HEK293T (cell line): ENCODE measurements at places on chromosomes 4 and X.
A peak's percentile ranks its signal among the peaks of the same experiment; 100 is the strongest.

GRCh38 chrX:22737541-22737940, 262.2 kb upstream of the DDX53 start:
- no peak for DNase-seq

GRCh38 chr4:27016551-27016950, 155.9 kb downstream of the STIM2 start:
- no peak for DNase-seq

GRCh38 chrX:126701380-126701779, 118.1 kb upstream of the PRR32 start:
- DNase-seq = no peak

- DNase-seq = no peak
Observed at GRCh38 chrX:71143508-71143907, 1.1 kb upstream of the NLGN3 start.

- no peak for DNase-seq
Observed at GRCh38 chr4:2395038-2395437, 23.4 kb downstream of the ZFYVE28 start.

DNA sequence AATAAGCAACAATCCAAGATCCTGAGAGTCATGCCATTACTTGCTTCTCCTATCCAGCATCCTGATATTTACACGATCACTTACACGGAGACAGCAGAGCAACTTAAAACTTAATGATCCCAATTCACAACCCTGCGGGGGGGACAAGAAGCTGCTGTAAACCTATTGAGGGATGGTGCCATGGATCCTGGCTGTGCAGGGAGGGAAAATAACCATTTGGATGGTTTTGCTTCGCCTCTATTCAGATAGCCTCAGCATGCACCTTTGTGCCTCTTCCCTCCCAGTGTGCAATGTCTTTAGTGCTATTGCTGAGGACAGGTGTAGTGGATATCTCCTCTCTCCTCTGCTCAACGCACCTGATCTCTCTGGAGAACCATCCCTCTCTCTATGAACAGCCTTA, 89.7 kb upstream of the PPARGC1A start:
- no peak for DNase-seq

- no peak for DNase-seq
Observed at GRCh38 chrX:127276326-127276725, 456.8 kb downstream of the PRR32 start.

DNA sequence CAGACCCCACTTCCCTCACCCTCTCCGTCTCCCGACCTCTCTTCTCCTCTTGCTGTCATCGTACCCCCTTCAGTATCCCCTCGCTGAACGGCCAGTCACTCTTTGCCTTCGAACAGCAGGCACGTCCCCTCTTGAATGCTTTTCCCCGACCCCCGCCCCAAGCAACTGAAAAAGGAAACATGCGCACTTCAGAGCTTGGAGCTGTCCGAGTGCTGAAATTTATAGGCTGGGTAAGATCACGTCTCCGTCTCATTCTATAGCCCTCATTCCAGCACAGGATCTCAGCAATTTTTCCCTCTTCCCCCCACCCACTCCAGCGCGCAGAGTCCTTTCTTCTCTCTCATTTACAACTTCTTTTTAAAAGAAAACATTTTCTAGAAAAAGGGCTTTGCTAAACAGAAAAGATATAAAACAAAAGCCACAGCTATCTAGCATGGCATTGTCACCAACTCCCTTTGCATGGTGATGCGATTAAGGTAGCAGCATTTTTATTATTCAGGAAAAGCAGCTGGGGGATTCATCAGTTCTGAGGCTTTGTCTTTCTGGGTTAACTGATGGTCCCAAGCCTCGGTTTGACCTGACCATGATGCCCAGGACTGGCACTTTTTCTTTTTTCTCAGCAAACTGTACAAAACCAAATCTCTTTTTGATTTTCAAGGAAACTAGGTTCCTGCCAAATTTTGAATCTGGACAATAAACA, at the start of gene GLRA2:
Gene GLRA2 (plus strand): TSS at position 247 of the 700 bp plus-strand sequence. CDS start 522 bp downstream, outside the sequence.
- peak; percentile 26 for DNase-seq

DNA sequence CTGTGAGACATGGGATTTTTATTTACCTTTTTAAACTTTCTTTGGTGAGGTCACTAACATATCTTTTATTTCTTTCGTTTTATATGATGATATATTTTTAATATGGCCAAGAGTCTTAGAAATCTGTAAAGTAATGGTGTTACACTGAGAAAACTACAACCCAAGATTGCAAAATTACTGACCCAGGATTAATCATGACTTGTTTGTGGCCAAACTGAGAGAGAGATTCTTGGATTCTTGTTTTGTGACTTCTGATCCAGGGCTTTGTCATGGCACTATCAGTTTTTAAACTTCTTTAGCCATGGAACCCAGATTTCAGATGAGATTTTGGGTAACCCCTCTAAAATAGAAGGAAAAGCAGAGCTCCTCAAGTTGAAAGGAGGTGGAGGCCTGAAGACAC, 42.0 kb downstream of the SGMS2 start:
- no peak for DNase-seq

GRCh38 chrX:97806238-97806637, 922.5 kb downstream of the RPA4 start:
- no peak for DNase-seq

DNA sequence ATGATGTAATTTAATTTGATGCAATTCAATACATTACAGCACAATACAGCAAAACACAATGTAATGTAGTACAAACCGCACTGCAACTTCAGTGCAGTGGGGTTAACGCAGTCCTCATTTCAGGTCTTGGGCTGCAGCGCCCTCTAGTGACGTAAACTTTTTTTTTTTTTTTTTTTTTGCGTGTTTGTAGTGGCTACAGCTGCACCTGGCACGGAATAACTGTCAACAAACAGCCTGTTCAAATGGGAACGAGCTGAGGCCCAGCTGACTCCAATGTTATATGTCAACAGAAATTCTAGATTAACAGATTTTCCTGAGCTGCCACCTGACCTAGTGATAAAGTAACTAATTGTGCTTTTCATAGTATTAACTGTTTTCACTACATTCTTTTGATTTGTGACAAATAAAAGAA, 33.5 kb upstream of the RASSF6 start:
- DNase-seq = peak; percentile 69

DNA sequence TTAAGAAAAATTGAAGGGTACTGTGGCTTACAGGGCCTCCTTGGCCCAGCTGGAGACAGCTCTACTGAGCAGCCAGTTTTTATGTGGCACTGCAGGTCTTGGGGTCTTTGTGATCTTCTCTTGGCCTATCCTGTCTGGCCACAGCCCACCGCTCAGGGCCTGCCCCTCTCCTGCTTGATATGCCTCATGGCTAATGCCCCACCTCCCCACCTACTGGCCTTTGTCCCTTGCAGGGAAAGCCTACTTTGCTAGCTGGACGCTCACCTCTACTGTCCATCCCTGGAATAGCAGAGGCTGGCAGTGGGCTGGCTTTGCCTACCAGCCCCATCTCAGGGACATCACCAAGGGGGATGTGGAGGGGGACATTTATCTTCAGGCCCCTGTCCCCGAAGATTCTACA, 134.1 kb downstream of the PJA1 start:
- DNase-seq = peak; percentile 7

GRCh38 chr4:3414421-3415279, 27.1 kb upstream of the HGFAC start:
- DNase-seq = no peak
